ENCODE measurements at places on chromosomes 2 and 18.

DNA sequence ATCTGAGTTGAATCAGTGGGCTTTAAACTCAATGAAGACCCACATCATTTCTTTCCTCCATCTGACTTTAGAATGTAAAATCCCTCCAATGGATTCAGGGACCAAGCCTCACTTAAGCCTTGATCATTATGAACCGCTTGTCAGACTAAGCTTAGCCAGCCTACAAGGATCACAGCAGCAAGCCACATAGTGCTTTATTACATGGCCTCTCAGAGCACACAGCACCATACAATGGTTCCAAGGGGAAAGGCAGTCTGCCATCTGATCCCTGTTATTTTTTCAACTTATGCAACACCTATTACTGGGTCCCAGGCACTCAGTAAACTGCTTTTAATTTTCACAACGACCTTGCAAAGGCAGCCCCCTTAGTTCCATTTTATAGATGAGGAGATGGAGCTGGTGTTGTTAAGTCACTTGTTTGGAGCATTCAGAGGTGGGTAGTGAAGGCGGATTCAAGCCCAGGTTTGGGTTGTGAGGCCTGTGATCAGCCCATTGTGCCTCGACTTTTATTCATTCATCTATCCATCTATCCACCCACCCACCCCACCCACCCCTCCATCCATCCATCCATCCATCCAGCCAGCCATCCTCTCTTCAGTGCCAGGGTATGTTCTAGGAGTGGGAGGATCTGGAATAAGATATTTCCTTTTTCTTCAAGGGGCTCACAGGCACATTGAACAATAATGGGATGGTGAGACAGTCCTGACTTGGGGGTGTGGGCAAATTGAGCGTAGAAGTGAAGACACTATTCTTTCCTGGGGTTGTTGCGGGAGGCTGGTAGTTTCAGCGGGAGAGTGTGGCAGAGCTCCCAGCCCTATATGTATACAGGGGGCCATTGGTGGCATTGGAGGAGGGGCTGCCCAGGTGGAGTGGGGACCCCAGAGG lies 141.2 kb downstream of the MYCN start:
- no peak for DNase-seq

DNA sequence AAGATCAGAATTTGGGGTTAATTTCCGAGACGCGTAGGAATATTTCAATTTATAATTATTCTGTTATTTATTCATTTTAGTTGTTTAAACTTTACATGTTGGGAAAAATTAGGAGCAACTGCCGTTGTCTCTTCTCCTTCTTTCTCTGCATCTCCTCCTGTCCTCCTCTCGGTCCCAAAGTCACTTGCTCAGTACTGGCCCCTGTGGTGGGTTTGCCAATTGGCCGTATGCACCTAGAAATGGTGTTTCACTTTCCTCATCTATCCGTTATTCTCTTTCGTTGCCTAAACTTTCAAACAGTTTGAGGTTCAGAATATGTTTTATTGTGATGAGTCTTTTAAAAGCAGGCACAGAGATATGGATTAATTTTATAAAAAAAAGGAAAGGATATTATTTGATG lies 517.9 kb downstream of the PLCL1 start:
- DNase-seq, result no peak

GRCh38 chr2:150520887-150521664 lies 33.6 kb upstream of the RND3 start:
- no peak for DNase-seq

DNA sequence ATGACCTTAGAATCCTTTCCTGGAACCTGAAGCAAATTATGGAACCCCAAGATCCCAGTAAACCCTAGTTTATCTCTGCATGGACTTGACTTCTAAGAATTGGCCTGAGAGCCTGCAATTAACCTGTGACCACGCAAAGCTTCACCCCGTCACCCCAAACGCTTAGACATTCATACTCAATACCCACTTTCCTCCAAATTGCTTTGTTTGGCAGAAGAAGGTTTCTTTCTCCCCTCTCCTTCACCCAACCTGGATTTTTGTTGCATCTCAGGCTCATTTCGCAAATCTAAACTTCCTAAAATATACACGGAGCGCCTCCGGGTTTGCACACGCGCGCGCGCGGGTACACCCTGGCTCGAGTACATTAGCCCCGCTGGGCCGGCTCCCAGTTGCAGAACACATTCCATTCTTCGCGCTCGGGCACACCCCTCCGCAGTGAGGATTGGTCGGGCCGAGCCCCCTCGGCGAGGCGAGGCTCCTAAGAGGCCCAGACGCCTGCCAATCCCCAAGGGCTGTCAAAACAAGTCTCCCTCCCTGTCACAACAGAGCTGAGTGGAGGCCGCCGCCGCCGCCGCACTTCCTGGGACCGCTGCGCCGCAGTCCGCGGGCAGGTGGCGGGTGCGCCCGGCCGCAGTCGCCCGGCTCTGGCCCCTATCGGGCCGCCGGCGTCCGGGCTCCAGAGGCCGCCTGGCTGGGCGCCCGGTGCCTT lies at the start of gene PLCL1:
Gene PLCL1 (plus strand): TSS at position 545 of the 709 bp plus-strand sequence.
- DNase-seq, result peak; percentile 76

DNA sequence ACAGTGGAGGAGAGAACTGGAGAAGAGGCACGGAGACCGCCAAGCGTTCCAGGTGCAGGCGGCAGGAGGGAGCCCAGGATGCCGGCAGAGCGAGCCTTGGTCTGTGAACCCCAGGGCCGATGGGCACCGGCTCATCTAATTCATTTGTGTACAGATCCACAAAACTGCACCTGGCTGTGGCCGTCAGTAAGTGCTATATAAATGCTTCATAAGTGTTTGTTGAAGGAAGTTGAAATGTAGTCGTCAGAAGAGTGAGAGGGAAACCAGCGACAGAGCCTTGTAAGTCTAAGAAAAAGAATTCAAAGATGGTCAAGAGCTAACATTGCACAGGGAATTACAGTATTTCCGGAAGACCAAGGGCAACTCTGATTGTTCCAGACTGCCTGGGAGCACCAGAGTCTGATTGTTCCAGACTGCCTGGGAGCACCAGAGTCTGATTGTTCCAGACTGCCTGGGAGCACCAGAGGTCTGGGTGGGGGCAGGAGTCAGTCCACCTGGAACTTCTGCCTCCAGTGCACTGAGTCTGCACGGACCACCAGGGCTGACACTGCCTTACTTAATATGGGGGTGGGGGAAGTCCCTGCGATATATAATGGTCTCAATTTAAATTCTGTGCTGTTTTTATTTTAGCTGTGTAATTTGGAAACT lies 112.3 kb downstream of the BCL2 start:
- DNase-seq, result no peak

DNA sequence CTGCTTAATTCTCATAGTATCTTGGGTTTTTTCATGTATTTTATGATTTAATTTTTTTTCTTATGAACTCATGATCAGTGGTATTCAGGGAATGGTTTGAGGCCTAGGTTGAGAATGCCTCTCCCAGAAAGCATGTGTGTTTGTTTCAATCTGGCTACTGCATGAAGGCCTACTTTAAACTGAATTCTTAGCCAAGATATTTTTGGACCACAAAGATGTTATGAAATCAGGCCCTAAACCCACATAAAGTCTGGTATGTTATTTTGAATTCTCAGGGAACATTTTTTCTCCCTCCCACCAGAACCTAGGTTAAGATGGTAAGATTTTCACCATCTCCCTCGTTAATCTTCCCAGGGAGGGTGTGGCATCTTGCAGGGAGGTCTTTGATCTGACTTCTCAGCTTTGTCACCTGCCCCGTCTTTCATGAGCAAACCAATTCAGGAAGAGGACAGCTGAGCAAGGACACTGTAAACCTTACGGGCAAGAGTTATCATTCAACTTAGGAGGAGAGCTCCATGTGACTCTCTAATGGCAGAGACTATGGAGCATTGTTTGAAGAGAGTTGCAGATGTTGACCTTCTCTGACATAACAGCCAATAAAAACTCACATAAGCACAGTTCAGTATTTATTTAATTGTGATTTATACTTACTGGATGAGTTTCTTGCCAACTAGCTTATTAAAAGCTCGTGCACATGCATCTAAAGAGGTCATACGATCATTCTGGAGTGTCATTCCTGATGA lies 21.3 kb upstream of the ACKR3 start:
- no peak for DNase-seq

DNA sequence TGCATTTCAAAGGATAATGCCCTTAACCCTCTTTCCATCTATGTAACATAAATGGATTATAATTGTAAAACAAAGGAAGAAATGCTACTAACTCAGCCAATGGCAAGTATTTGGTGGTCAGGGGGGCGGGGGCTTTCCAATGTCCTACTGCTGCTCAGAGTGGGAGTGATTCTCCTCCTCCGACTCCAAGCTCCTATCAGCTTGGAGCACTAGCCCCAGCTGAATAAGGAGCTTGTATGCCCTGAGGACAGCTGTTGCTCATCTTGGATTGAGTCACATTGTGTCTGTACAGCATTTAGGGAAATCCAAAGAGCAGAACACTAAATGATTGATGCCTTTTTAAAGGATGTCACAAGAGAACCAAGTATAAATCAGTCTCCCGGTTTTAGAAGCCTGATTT lies 105.6 kb upstream of the ZNF521 start:
- DNase-seq, result no peak

GRCh38 chr2:190763901-190764514 lies 115.1 kb downstream of the NAB1 start:
- DNase-seq, result no peak

- no peak for DNase-seq
Measured at GRCh38 chr2:240594511-240595380, 8.2 kb downstream of the CAPN10 start.

GRCh38 chr2:63446658-63447057 lies 141.6 kb downstream of the WDPCP start:
- DNase-seq, result no peak

DNA sequence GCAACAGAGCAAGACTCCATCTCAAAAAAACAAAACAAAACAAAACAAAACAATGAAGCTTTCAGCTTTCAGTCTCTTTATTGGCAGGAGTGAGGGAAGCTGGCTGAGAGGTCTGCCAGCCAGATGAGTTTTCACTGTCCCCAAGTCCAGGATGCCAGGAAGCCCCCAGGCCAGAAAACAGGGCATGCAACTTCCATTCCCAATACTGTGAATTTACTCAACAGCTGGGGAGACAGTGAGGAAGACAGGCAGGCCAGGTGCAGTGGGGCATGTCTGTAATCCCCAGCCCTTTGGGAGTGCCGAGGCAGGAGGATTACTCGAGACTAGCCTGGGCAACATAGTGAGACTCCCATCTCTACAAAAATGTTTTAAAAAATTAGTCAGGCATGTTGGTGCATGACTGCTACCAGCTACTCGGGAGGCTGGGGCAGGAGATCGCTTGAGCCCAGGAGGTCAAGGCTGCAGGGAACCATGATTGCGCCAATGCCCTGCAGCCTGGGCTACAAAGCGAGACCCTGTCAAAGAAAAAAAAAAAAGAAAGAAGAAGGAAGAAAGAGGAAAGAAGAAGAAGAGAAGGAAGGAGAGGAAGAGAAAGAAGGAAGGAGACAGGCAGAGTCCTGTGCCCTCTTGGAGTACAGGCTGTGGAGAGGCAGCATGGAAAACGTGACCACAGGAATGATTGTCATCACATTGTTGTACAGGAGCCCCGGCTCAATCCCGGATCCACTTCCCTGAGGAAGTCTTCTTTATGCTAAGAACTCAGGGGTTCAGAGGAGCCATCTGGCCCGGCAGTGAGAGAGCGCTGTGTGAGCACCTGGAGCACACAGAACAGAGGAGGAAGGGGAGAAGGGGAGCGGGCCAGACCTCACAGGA lies 29.2 kb upstream of the POMC start:
- no peak for DNase-seq

- no peak for DNase-seq
Measured at GRCh38 chr2:240593026-240593702, 6.6 kb downstream of the CAPN10 start.
